ENCODE measurements at places on chromosomes 2 and 18.

- DNase-seq: no peak
These were observed 301.4 kb downstream of the ZNF521 start for GRCh38 chr18:25050605-25051004.

- DNase-seq: no peak
These were observed 158.0 kb downstream of the EN1 start for GRCh38 chr2:118689456-118689855.

DNA sequence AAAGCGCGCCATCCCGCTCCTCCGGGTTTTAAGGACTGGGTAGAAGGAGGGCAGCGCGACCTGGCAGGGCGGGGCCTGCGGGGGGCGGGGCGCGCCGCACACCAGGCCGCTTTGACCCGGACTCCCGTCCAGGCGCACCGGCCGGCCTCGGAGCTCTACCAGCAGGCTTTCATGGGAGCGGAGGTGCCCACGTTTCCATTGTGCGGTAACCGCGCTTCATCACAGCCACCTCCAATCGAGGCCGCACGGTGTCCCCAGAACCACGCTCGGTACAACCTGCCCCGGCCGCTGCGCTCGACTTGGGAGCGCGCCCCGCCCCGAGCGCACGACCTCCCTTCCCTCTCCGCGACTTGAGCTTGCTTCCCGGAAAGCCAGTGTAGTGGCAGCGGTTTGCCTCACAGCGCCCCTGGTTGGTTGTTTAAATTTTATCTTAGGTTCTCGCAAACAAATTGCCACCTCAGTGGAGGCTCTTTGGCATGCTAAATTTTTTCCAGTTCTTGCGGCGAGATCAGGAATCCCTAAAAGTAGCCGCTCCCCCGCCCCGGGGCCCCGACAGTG lies 280 bp upstream of the CYP1B1 start:
- DNase-seq: peak; percentile 92

- DNase-seq: peak; percentile 14
These were observed 201.1 kb downstream of the ZNF804A start for GRCh38 chr2:184799379-184799778.

GRCh38 chr2:21083482-21083881 lies 39.6 kb upstream of the APOB start:
- DNase-seq: no peak

- no peak for DNase-seq
These were observed 7.7 kb downstream of the KIF1A start for GRCh38 chr2:240812301-240812680.

GRCh38 chr2:149653831-149654445 lies 66.4 kb upstream of the MMADHC start:
- DNase-seq: no peak

DNA sequence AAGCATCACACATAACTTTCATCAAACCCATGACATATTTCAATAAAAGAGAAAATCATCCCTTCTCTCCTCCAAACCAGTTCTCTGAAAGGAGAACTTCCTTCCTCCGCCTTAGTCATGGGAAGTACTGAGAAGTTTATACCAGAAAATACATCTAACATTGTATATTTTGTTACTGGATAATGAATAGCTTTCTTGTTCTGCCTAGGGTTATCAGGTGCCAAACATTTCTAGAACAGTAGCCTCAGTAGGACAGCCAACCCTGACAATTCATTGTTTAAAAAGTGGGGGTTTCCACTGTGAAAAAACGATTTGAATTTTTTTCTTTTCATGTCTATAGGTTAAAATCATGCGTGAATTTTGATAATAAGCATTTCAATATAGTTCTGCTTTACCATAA lies 16.0 kb upstream of the DAW1 start:
- no peak for DNase-seq

DNA sequence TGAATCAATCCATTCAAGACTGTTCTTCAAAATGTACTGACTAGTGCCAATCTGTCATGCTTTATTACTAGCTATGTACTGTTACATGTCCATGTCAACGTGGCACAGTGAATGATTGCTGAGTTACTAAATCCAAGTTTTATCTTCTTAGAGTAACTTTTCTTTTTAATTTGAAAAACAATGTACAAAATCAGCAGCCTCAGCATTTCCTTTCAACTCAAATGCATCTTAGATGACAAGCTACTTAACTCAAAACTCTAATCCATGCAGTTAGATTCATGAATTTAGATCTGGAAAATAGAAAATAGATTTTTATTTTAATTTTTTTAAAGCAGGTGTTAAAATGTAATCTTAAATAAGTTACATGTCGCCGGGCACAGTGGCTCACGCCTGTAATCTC lies 174.2 kb downstream of the CAPN13 start:
- no peak for DNase-seq

DNA sequence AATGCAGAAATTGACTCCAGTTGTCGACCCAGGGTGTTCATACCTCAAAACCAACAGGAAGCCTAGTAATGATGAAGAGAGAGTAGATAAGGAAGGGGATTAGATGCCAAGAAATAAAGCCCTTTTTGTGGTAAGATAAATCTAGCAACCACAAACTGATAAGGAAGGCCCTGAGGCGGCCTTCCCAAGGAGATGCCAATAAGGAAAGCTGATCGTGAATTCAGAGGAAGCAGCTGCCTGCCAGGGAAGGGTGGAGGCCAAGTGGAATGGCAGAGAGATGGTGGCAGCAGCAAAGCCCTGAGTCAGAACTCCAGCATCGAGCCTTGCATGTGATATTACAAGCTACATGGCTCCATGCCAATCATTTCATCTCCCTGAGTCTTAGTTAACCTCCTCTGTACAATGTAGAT lies 126.3 kb downstream of the IRS1 start:
- no peak for DNase-seq

- DNase-seq: peak; percentile 23
These were observed 437.6 kb downstream of the DLGAP1 start for GRCh38 chr18:4017480-4017879.

- no peak for DNase-seq
These were observed 34.8 kb upstream of the MMADHC start for GRCh38 chr2:149622343-149622742.

DNA sequence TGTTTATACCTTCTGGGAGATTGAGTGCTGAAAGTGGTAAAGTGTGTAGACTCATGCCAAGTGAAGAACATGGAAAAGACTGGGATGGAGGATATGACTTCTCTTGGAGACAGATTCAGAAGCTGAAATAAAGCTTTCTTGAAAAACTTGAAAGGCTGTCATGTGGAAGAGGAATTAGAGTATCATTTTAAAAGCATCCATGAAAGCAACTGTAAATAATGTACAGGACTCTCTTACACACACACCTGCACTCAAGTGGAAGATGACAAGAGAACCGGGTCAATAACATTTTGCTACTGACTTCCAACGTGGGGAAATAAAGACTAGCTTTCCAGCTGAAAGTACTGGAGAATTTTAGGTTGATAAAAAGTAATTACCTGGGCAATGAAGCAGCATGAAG lies 658.2 kb downstream of the TDRD15 start:
- DNase-seq: no peak

GRCh38 chr2:85753525-85754312 lies at the start of gene ATOH8:
TSS of gene ATOH8 (plus strand) at chr2:85753991. CDS start at chr2:85754190, 199 bp downstream.
- DNase-seq: peak; percentile 68

DNA sequence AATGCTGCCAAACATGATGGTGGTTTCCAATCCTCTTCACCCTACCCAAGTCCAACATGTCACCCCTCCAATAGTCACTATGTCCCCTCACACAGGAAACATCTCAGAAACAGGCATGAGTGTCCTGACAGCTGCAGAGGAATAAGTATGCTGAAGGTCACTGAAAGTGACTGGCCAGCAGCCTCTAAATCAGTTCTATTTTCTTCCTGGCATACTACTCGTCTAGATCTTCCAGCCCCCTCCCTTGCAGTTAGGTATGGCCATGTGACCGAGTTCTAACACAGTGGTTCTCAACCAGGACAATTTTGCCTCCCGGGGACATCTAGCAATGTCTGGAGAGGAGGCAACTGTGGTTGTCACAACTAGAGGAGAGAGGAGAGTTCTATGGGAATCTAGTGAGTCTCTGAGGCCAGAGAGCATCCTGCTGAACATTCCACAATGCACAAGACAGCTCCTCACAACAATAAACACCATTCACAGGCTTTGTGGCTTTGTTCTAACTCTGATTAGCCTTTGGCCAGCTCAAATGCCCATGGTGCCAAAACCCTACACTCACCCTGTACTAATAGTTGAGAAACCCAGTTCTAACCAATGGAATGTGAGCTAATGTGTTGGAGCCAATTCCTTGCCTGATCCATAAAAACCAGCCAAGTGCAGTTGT lies 12.6 kb upstream of the ID2 start:
- no peak for DNase-seq

- no peak for DNase-seq
These were observed 449.9 kb downstream of the LRATD1 start for GRCh38 chr2:15082105-15083058.

DNA sequence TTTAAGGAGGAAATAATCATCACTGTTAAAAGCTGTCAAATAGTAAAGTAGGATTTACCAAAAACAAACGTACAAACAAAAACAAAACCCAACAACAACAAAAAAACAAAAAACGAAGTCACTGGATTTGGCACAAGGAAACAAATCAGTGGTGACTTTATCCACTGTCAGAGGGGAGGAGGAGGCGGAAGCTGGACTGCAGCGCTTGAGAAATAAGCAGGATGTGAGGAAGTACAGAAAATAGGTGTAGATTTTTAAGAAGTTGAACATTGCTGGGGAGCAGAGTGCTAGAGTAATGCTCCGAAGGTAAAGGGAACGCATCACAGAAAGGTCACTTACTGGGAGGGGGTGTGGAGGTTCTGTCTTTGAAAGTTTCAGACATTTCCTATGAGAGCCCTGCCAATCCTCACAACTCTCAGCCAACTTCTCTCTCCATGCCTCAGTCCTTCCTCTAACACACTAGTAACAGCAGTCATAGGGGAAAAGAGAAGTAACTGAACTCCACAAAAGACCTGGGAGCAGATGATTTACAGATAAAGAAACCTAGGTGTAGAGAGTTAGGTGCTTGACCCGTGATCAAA lies 220.2 kb upstream of the SMAD7 start:
- peak; percentile 57 for DNase-seq

GRCh38 chr2:100870652-100871531 lies 51.0 kb downstream of the NPAS2 start:
- DNase-seq: peak; percentile 41

DNA sequence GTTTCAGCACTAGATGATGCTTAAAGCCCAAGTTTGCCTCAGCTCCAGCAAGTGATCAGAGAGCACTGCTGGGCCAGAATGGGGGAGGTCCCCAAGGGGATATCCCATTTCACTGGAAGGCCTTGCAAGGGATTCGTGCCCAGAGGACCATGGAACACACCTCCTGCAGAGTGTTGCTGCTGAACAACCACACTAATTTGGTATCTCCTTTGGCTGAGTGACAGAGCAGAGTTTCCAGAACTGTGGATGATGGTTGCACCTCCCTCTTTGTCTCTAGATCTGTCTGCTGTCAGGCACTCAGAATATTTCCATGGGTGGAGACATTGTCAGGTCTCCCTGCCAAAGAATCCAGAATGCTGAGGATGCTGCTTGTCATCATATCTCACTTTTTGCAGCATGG lies 484.8 kb upstream of the NETO1 start:
- no peak for DNase-seq

GRCh38 chr2:85713836-85714235 lies 19.7 kb downstream of the GNLY start:
- no peak for DNase-seq

DNA sequence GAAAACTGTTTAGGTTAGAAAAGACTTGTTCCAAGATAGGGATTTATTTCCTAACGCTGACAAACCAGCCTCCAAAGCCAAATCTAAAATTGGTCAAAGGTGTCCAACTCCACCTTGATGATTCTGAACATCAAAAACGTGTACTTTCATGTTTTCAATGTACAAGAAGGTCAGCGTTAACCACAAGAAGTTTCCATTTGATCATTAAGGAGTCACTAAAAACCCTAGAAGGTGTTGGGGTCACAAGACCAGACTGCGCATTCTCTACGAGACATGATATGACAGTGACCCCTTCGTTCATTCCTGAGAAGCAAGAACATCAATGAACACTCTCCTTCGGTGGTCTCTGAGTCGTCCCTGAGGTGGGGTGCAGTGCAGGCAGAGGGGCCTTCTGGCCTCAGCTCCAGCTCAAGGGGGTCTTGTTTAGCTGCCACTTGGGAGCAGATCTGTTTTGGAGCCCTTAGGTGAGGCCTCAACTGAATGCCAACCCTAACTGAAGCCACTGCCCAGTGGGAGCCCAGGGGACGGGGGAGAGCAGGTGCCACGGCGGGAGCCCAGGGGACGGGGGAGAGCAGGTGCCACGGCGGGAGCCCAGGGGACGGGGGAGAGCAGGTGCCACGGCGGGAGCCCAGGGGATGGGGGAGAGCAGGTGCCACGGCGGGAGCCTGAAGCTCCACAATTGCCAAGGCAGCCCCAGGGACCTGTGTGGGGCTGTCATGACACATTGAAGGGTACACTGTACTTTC lies 55.2 kb downstream of the PARD6G start:
- DNase-seq: no peak
